Breast epithelium (tissue), 4 donors: ENCODE measurements at places on chromosomes 4 and X.

DNA sequence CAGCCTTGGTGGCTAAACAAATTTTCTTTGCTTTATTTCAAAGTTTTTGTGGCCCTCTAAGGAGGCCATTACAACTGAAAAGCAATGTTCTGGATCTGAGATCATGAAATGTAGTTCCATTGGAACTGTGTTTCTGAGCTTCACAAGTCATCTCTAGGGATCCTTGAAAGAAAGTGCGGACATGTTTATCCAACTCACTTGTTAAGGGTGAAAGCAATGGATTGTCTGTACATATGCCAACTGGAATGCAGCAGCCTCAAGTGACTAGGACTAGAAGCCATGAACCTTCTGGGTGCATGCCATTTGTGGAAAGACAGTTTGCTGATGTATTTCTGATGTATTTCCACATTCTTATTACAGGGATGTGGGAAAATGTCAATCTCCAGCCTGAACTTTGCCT is 36.7 kb upstream of the KLHL13 start:
- DNase-seq, result no peak

GRCh38 chr4:158821228-158821971 is 52.6 kb downstream of the FNIP2 start:
- DNase-seq, result no peak

DNA sequence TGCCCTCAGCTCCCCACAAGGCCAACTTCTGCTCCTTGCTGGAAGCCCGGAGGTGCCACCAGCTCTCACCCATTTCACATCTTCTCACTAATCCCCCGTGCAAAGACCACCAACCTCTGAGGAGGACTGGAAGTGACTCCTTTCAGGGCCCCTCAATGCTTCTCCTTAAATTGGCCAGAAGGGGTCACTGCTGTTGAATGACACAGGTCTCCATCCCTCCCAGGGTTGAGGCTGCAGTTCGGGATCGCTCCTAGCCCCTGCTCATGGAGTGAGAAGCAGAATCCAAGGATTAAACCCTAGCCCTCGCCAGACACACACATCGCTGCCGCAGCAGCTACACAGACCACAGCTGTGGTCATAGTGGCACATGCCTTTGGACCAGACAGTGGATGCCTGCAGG is 279.5 kb upstream of the TAPT1 start:
- DNase-seq, result no peak

DNA sequence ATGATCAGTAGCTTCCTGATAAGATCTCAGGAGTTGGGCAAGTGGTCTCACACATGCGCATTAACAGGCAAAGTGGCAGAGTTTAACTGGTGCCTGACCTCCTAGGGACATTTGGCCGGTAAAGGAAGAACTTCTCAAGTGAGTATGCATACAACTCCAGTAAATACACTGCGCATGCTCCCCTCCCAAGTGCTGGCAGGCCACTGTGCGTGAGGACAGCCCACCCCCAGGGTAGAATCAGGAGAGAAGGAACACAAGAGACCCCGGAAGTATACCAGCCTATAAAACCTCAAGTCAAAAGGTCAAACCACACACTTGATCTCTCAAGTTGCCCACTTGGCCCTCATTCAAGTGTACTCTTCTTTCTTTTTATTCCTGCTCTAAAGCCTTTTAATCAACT is 225.5 kb upstream of the ANKRD50 start:
- DNase-seq, result no peak

- no peak for DNase-seq
Observed at GRCh38 chrX:30597216-30598012, 19.8 kb upstream of the TASL start.

DNA sequence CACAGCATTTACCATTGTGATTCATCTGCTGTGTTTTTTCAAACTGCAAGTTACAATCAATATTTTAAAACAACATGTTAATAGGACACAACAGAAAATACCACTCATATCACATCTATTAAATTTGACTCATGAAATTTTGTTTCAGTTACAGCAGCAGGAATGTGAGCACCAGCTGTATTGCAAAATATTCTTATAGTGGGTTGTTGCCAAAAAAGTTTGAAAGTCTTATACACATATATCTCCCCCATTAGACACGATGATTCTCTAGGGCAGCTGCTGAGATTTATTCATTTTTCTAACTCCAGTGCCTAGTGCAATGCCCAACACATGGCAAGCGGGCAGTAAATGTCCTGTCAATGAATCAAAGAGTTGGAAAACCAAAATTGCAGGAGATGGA is 26.6 kb upstream of the NKX3-2 start:
- no peak for DNase-seq

- no peak for DNase-seq
Observed at GRCh38 chr4:6849691-6850090, 59.9 kb upstream of the TBC1D14 start.
